Vein endothelial cell (primary cell): ENCODE measurements at places on chromosomes 2 and 18. TPM values are rescaled to one million over a fixed set of nuclear protein-coding genes. Genes with fewer than 3 reads are reported as not detected.

Gene NOL4
- 0.29 TPM in 1 of 2 replicates, not detected in the other for total RNA-seq

Gene LCT
- total RNA-seq = under 0.01 TPM in 1 of 2 replicates, not detected in the other

Gene CLEC4F
- total RNA-seq = not detected in 2 replicates

Gene ARHGEF4
- total RNA-seq = under 0.01 TPM in 1 of 2 replicates, not detected in the other

Gene UBR3
- 28.1 and 38.0 TPM in 2 replicates for total RNA-seq

Gene CCDC74B
- 0.65 and 2.9 TPM in 2 replicates for total RNA-seq

Gene LIMS3
- total RNA-seq = 16.0 and 34.9 TPM in 2 replicates

Gene CYP27A1
- 6.3 and 9.1 TPM in 2 replicates for total RNA-seq

Gene CFLAR
- total RNA-seq = 293 and 295 TPM in 2 replicates

Gene UGT1A10
- total RNA-seq = not detected in 2 replicates

Gene FSHR
- not detected in 2 replicates for total RNA-seq

Gene TEKT4
- not detected in 2 replicates for total RNA-seq

Gene CTIF
- 27.0 and 32.3 TPM in 2 replicates for total RNA-seq

Gene C1QL2
- total RNA-seq = not detected in 2 replicates

Gene COLEC11
- 0.65 TPM in 1 of 2 replicates, not detected in the other for total RNA-seq

Gene ABCG5
- not detected in 2 replicates for total RNA-seq

Gene EPHA4
- 22.9 and 39.4 TPM in 2 replicates for total RNA-seq

Gene C1GALT1C1L
- 0.19 and 0.33 TPM in 2 replicates for total RNA-seq

Gene MALL
- 67.0 and 130 TPM in 2 replicates for total RNA-seq

Gene DTNA
- total RNA-seq = 7.5 and 9.0 TPM in 2 replicates

Gene C2orf72
- total RNA-seq = under 0.01 TPM in 1 of 2 replicates, not detected in the other

Gene TMEFF2
- under 0.01 TPM in 1 of 2 replicates, not detected in the other for total RNA-seq

Gene DAW1
- 0.57 and 3.3 TPM in 2 replicates for total RNA-seq

Gene LINC00305
- total RNA-seq = not detected in 2 replicates

Gene STPG4
- 0.29 and 0.33 TPM in 2 replicates for total RNA-seq

Gene SFT2D3
- 5.2 TPM in 2 replicates for total RNA-seq

Gene RELCH
- total RNA-seq = 23.8 and 42.7 TPM in 2 replicates

Gene KCNJ3
- total RNA-seq = not detected in 2 replicates

Gene ANKRD23
- 0.65 and 1.9 TPM in 2 replicates for total RNA-seq
